GM19239 (cell line): ENCODE measurements at places on chromosomes 3 and 15.

GRCh38 chr3:178504128-178504527 lies 32.1 kb upstream of the KCNMB2 start:
- DNase-seq: no peak

DNA sequence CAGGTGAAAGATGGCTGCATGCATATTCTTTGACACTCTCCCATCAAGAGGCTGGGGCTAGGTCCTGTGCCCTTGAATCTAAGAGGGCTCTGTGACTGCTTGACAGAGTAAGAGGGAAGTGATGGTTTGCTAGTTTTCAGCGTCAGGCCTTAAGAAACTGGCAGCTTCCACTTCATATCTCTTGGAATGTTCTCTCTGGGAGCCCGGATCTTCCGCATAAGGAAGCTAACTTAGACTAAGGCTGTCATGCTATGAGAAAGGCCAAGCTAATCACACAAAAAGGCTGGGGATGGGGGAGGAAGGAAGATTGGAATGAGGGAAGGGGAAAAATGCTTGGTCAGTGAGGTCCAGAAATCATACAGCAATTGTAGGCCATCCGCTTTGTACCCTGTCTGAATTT lies 50.0 kb downstream of the MB21D2 start:
- DNase-seq: no peak

GRCh38 chr3:18208856-18209255 lies 216.3 kb downstream of the SATB1 start:
- DNase-seq: no peak

DNA sequence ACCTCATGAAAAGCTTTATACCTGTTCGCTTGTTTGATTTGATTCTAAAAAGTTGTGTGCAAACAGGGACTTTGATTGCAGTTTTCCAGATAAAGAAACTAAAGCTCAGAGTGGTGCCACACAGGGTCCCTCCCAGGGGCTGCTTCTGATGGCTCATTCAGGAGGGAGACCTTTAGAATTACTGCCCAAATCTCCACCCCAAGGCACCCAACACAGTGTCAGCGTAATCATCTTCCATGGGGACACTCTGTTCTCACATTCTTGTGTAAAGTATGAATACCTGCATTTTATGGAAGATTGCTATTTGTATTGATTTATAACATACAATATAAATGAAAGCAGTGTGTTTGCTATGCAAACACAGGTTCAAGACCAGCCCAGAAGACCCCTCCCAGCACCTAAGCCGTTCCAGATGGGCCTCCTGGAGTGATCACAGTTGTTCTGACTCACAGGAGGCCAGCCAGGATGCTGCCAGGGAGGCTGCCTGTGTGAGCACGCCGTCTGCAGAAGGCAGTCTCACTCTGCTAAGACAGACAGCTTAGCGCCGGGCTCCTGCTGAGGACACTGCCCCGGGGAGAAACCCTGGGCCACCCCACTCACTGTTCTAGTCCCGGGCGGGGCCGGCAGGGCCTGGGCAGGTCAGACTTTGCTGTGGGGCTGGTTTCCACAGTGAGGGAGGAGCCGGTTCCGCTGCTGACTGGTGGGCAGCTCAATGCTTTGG lies 185.6 kb downstream of the FAM43A start:
- peak; percentile 13 for DNase-seq

DNA sequence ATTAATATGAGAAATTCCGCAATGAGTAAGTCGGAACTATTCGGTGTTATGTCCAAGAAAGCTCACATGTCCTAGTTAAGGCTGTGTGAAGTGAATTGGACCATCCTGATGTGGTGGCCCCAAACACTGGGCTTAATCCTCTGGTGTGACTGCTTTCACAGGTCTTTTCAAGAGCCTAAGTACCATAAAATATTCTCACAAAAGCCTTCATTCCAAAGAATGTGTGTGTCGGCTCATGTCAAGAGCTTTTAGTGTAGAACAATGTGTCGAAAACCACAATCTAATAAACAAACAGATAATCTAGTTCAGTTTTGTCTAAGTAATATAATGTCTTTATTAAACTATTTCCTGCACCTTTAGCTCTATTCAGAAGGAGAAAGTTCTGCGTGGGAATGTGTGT lies 311.4 kb downstream of the LPP start:
- no peak for DNase-seq

GRCh38 chr15:63938486-63939061 lies 104.8 kb upstream of the HERC1 start:
- no peak for DNase-seq

GRCh38 chr3:108103886-108104797 lies 13.3 kb upstream of the CD47 start:
- DNase-seq: no peak

DNA sequence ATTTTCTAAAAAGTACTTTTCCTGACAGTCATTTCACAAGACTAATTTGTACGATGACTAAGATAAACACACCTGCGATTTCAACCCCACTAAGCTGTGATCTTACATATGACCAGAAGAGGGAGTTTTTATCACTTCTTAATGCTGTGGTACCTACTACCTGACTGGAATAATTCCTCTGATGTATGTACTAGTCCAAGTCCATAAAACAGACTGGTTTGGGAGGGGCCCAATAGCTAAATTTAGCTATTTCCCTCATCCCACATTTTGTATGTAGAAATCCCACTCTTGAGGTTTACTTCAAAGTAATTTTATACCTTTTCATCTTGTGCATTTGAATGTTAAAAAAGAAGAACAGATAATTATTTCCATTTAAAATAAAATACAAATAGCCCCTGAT lies 49.7 kb upstream of the SCAANT1 start:
- DNase-seq: no peak

- no peak for DNase-seq
These were observed 39.7 kb downstream of the MNS1 start for GRCh38 chr15:56425276-56425675.

DNA sequence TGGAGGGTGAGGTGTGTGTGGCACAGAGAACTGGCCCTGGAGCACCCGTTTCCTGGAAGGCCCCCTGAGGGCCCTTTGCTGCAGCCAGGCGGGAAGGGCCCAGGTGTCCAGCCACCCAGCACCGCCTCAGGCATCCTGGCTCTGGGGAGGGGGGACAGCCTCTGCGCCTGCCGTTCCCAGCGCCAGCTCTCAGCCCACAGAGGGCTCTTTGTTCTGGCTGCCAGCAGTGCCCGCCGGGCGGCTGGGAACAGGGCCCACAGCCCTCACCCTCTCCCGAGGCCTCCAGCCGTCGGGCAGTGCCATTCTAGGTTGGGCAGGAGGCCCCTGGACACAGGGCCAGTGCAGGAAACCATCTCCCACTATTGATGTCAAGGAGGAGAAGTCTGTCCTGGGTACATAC lies 8.3 kb downstream of the SLC38A3 start:
- DNase-seq: no peak

- no peak for DNase-seq
These were observed 54.4 kb downstream of the TPRA1 start for GRCh38 chr3:127535901-127536829.
